ENCODE measurements at places on chromosomes 12 and 14.

GRCh38 chr14:42013559-42013958, 406.9 kb downstream of the LRFN5 start:
- no peak for DNase-seq

DNA sequence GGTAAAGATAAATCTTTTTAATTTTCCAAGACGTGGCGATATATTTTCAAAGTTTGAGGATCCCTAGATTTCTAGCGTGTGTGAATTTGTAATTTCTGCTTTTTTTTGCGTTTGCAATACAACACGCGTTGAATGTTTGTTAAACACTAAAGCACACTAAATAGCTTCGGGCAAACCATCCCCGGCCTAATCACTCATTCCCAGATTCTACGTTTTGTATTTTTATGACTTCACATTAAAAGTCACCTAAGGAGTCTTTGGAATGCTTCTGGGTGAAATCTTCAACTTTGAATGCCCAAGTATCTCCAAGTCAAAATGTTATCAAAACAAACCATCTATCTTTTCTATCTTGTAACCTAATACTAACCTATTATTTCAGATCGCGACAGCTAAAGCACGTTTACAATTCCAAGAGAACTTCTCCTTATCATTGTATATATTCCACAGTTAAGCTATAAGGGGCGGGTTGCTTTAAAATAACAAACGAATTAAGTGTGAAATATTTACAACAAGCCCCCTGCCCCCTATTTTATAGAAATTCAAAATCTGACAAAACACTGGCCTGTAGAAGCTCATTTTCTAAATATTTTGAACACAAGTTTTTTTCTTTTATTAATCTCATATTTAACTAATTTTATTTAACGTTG, 1.1 kb downstream of the ALX1 start:
- DNase-seq = no peak

- DNase-seq = peak; percentile 18
These were observed 21.3 kb downstream of the HCAR2 start for GRCh38 chr12:122681814-122682213.

GRCh38 chr12:62603811-62604098, 137.1 kb downstream of the MON2 start:
- no peak for DNase-seq

DNA sequence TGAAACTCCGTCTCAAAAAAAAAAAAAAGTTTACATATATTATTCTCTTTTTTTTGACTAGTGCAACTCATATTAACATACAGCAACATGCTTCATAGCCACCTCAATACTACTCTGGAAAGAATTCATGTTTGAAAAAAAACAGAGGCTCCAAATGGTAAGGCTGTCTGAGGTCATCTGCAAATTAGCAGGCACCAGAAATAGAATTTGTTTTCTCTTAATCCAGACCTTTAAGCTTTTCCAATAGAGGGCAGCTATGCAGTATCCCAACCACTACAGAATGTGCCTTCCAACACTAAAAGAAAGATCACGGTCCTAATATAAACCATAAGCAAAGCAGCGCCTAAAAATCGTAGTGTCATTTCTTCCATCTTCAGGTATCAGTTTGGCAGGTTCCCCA, 12.0 kb downstream of the C2CD5 start:
- no peak for DNase-seq

- no peak for DNase-seq
These were observed 33.9 kb upstream of the NAV3 start for GRCh38 chr12:77796775-77797174.

GRCh38 chr12:107597695-107598410, 87.7 kb upstream of the PWP1 start:
- DNase-seq = no peak

DNA sequence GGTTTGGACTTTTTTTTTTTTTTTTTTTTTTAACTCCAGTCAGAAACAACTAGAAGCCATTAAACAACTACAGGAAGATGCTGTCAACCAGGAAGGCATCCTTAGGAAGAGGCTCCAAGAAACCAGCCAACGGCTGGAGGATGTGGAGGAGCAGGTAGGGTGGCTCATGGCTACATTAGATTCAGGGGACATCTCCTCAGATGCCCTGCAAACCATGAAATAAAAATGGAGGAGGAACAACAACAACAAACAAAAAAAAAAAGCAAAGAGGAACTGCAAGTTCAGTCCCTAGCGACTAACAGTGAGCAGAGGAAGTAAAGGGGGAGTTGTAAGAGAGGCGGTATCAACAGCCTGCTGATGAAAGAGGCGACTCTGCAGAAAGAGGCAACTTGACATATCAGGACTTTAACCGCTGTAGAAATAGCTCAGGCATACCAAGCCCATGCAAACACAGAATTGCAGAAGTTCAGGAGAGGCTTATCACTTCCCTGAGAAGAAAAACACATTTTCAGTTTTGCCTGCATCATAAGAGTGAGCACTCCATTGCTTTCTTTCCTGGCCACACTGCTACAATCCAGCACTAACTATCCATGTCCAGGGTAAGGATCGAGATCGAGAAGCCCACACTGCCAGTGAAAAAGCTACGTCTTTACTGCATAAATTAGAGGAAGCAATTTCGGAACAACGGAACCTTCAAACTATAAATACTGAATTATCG, 103.5 kb upstream of the BCAT1 start:
- DNase-seq = peak; percentile 67

- DNase-seq = no peak
These were observed 182.9 kb downstream of the EXOC5 start for GRCh38 chr14:57085801-57086200.

GRCh38 chr12:106602076-106602475, 19.3 kb downstream of the RFX4 start:
- DNase-seq = no peak

GRCh38 chr14:37903343-37904191, 304.1 kb upstream of the SSTR1 start:
- peak; percentile 21 for DNase-seq

- no peak for DNase-seq
These were observed 6.0 kb downstream of the KRT2 start for GRCh38 chr12:52645982-52646381.

DNA sequence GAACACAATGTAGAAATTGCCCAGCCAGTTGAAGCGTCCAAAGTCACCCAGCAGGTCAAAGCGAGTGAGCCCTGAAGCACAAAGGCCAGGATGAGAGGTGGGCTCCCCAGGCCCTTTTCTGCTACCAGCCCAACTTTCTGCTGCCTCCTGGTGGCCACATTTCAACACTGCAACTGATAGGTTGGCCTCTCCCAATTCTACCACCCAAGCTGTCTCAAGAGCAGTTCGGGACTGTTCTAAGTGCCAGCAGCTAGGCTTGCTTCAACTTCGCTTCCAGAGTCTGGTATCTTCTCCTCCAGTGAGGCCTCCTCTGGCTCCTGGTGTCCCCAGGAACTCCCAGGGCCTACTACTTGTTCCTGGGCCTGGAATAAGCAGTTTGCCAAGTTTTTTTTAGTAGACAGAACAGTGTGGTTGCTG, 3.4 kb upstream of the DHH start:
- DNase-seq = no peak

- no peak for DNase-seq
These were observed 26.1 kb downstream of the SERPINA3 start for GRCh38 chr14:94638339-94638738.

- DNase-seq = no peak
These were observed 9.1 kb upstream of the DPF3 start for GRCh38 chr14:72902801-72903530.

DNA sequence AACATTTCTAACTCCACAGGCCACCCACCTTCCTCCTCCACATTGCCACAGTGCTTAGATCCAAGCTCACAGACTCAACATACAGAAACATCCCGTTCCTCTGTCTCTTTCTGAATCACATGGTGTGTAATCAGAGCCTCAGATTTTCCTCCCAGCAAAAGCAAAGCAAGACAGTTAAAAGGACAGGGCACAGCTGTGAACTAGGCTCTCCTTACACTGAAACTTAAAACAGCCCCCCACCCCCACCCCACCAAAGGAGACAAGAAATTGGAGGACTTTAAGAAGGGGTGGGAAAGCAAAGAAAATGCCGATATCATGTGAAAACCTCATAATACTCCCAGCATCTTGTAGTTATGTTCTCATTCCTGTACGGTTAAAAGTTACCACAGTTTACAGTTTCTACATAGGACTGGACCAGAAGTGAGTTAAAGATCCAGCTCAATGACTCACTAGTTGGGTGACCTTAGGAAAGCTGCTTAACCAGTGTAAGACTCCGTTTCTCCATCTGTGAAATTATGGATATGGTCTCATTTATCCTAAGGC, 4.8 kb downstream of the YBX3 start:
- DNase-seq = no peak
